ENCODE measurements at places on chromosomes 16 and 17.

- no peak overlapping the region for H3K4me3 ChIP-seq
- no peaks in the 10 kb centered on the region for H3K36me3 ChIP-seq
- H3K27me3 ChIP-seq: peaks cover 6% of the 10 kb centered on the region
- DNase-seq: peak; percentile 30
- no peaks in the 10 kb centered on the region for H3K4me1 ChIP-seq
These were observed 89.1 kb downstream of the TBC1D16 start for GRCh38 chr17:79946352-79947231.

- no peak overlapping the region for H3K27ac ChIP-seq
- H3K27me3 ChIP-seq: no peaks in the 10 kb centered on the region
- H3K4me3 ChIP-seq: no peak overlapping the region
- H3K36me3 ChIP-seq: peaks cover 7% of the 10 kb centered on the region
These were observed 7.1 kb downstream of the NUDT16L1 start for GRCh38 chr16:4700380-4700996.

DNA sequence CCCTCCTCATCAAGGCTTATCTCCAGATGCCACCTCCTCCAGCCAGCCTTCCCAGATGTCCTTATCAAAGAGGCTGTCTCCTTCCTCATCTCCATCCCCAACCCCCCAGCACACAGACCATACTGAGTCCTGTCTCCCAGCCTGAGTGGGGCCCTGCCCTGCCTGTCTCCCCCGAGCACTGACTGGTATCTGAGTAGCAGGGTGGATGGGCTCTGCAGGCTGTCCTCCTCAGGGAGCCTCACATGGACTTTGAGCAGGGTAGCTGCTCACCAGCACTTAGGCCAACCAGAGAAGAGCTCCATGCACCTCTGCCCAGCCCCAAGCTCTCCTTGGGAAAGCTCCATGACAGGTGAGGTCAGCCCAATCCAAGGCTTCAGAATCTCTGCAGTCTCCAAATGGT lies 20.0 kb upstream of the ITGA3 start:
- DNase-seq: no peak
- H3K36me3 ChIP-seq: no peaks in the 10 kb centered on the region
- H3K27me3 ChIP-seq: no peaks in the 10 kb centered on the region
- no peaks in the 10 kb centered on the region for H3K4me1 ChIP-seq
- H3K4me3 ChIP-seq: no peak overlapping the region

- H3K4me1 ChIP-seq: peaks cover 47% of the 10 kb centered on the region
- no peak for DNase-seq
- H3K4me3 ChIP-seq: peak overlapping the region; percentile 29
- peaks cover 7% of the 10 kb centered on the region for H3K36me3 ChIP-seq
- peak overlapping the region; percentile 36 for H3K27ac ChIP-seq
These were observed 5.6 kb downstream of the SF3B3 start for GRCh38 chr16:70529051-70529777.

DNA sequence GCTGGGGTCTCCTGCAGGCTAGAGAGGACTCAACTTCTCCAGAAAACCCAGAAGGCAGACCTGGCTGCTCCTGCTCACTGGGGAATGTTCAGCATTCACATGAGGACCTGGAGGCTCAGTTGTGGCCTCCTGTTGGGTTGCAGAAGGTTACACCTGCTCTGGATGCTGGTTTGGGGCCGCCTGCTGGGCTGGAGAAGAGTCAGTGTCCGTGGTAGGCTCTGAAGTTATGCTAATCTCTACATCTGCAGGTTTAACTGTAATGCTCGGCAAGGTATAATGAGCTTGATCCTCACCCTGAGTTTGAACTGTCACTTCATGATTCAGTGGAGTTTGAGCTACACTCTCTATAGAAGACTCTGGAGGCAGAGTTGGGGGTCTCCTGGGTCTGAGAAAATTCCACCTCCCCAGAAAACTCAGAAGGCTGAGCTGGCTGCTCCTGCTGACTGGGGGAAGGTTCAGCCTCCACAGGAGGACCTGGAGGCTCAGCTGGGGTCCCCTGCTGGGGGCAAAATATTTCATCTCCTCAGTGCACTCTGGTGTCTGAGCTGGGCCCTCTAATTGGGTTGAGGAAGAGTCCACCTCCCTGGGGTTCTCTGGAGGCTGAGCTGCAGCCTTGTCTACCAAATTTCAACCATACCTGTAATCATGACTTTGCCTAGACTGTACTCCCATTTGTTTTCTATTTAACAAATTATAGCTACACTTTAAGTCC lies 23.5 kb downstream of the RDM1 start:
- DNase-seq: no peak
- no peak overlapping the region for H3K27ac ChIP-seq
- H3K4me1 ChIP-seq: no peaks in the 10 kb centered on the region
- no peak overlapping the region for H3K4me3 ChIP-seq

GRCh38 chr16:11131706-11132105 lies 124.3 kb downstream of the SOCS1 start:
- H3K36me3 ChIP-seq: no peaks in the 10 kb centered on the region
- peaks cover 55% of the 10 kb centered on the region for H3K4me1 ChIP-seq
- no peak overlapping the region for H3K27ac ChIP-seq
- DNase-seq: no peak
- H3K4me3 ChIP-seq: no peak overlapping the region
- no peaks in the 10 kb centered on the region for H3K27me3 ChIP-seq

DNA sequence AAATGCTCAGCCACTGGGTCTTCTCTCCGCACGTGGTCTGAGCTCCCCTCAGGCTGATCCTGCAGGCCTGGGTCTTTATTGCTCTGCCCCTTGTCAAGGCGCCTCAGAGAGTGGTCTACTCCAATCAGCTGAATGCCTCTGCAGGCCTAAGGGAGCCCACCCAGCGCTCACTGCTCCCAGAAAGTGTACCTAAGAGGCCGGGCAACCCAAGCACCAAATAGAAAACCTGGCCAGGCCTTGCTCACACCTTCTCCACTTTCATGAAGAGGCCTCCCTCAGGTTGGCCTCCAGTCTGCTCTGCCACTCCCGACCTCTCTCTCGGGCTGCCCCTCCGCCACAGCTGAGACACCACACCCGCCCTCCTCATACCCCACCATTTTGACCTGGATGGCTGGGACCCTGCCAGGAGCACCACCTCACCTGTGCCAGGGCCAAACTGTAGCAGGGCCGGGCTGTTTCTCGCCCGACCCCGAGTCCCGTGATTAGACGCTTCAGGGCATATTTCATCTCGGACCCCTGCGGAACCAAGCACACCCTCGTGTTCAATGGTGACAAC lies 665 bp downstream of the MYBBP1A start:
- H3K4me3 ChIP-seq: peak overlapping the region; percentile 87
- peaks cover 14% of the 10 kb centered on the region for H3K4me1 ChIP-seq
- DNase-seq: peak; percentile 12
- peak overlapping the region; percentile 89 for H3K27ac ChIP-seq

DNA sequence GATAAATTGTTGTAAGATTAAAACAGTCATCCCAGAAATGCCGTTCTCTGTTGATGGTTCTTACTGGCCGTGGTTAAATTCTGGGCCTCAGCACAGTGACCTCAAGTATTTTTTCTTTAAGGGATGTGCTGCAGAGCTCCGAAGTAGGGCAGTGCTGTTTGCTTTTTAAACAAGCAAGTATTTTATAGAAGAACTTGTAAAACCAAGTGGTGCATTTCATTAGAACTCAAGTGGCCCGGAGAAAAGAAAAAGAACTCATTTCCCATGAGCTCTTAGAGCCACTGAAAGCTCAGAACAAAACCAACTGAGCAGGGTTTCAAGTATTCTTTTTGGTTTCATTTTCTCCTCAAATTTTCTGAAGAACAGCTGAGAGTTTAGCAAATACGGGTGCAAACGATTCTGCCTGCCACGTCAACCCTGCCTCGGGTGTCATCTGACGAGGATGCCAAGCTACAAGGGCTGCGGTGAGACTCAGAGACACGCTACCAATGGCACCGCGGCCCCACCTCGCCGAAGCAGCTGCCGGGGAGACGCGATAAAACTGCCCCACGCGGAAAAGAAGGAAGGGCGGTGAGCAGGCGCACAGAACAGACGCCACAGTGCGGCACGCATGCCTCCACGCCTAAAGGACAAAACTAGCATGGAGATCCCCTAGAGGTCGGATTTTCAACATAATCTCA lies 6.3 kb downstream of the LMF1 start:
- no peak for DNase-seq
- no peak overlapping the region for H3K27ac ChIP-seq
- H3K36me3 ChIP-seq: peaks cover 22% of the 10 kb centered on the region
- no peaks in the 10 kb centered on the region for H3K27me3 ChIP-seq

DNA sequence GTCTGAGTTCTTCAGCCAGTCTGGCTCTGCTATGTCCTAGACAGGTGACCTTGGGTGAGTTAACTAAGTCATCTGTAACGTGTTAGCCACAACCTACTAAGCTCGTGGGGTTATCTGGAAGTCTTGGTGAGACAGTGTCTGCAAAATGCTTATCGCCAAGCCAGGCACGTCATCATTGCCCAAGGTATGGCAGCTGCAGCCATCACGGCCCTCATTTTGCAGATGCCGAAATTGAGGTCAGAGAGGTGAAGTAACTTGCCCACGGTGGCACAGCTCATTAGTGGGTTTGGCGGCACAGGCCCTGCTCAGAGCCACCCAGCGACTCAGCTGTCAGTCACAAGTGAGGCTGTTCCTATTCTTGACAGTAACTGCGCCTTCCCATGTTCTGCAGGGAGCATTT lies 79.8 kb downstream of the CMIP start:
- no peaks in the 10 kb centered on the region for H3K4me1 ChIP-seq
- H3K27me3 ChIP-seq: no peaks in the 10 kb centered on the region
- no peak overlapping the region for H3K4me3 ChIP-seq
- DNase-seq: no peak
- H3K27ac ChIP-seq: no peak overlapping the region

GRCh38 chr17:3988297-3989040 lies 24.2 kb upstream of the ATP2A3 start:
- H3K4me3 ChIP-seq: no peak overlapping the region
- H3K27ac ChIP-seq: no peak overlapping the region
- no peaks in the 10 kb centered on the region for H3K4me1 ChIP-seq
- H3K36me3 ChIP-seq: no peaks in the 10 kb centered on the region
- peaks cover 12% of the 10 kb centered on the region for H3K27me3 ChIP-seq

- no peak for DNase-seq
- H3K27ac ChIP-seq: no peak overlapping the region
- no peaks in the 10 kb centered on the region for H3K4me1 ChIP-seq
- H3K36me3 ChIP-seq: no peaks in the 10 kb centered on the region
- no peaks in the 10 kb centered on the region for H3K27me3 ChIP-seq
- no peak overlapping the region for H3K4me3 ChIP-seq
These were observed 150.6 kb downstream of the MAF start for GRCh38 chr16:79449900-79450299.

DNA sequence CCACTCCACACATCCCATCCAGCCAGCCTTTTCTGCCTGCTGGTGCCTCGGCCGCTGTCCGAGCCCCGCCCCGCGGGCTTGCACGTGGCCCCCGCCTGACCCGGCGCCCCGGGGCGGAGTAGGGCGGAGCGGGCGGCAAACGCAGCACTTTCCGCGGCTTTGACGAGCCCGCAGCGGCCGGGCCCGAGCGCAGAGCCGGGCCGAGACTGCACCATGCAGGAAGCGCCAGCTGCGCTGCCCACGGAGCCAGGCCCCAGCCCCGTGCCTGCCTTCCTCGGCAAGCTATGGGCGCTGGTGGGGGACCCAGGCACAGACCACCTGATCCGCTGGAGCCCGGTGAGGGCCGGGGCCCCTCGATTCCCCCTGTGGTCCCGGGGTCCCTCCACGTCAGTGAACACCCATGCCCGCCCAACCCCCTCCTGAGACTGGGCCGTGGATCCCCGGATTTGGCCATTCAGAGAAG lies at the start of gene HSF4:
HSF4 (plus strand) TSS at position 147 of the 463 bp plus-strand sequence; CDS start at position 214, 67 bp downstream.
- no peaks in the 10 kb centered on the region for H3K27me3 ChIP-seq
- H3K4me3 ChIP-seq: peak within 1 kb of the TSS; percentile 76
- peaks cover 43% of the 10 kb centered on the region for H3K4me1 ChIP-seq
- peaks cover 20% of the 10 kb centered on the region for H3K36me3 ChIP-seq

DNA sequence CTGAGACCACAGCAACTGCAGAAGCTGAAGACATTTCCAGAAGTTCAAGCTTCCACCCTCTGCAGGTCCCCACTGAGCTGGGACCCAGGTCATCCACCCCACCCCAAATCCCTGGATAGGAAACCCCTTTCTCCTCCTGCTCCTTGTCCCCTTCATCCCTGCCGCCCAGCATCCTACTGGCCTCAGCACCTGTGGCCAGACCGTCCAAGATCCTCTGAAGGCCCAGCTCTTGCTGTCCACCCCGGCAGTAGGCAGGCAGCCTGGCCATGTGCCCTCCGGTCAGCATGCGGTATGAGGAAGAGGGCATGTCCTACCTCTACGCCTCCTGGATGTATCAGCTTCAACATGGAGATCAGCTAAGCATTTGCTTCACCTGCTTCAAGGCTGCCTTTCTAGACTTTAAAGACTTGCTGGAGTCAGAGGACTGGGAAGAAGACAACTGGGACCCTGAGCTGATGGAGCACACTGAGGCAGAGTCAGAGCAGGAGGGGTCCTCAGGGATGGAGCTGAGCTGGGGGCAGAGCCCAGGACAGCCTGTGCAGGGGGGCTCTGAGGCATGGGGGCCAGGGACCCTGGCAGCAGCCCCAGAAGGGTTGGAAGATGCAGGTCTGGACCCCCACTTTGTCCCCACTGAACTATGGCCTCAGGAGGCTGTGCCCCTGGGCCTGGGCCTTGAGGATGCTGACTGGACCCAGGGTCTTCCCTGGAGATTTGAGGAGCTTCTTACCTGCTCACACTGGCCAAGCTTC lies 3.0 kb downstream of the TEX19 start:
- H3K27me3 ChIP-seq: peaks cover 9% of the 10 kb centered on the region
- no peak for DNase-seq
- no peak overlapping the region for H3K4me3 ChIP-seq
- H3K4me1 ChIP-seq: no peaks in the 10 kb centered on the region
- H3K27ac ChIP-seq: no peak overlapping the region

DNA sequence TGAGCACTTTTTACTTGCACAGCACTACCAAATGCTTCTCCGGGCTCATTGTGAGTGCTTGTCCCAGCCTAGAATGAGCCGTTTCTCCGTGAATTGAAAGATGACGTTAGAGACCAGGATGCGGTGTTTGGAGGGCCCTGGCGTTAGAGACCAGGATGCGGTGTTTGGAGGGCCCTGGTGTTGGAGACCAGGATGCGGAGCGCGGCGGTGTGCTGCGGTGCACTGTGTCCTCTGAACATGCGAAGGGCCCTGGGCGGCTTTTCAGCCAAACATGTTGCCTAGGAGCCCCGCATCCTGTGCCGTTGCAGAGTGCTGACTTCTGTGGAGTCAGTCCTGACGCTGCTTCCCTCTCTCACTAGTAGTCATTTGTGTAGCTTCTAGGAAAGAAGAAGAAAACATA lies 42.7 kb downstream of the BANP start:
- H3K4me1 ChIP-seq: no peaks in the 10 kb centered on the region
- H3K27ac ChIP-seq: no peak overlapping the region
- H3K27me3 ChIP-seq: no peaks in the 10 kb centered on the region
- DNase-seq: no peak

DNA sequence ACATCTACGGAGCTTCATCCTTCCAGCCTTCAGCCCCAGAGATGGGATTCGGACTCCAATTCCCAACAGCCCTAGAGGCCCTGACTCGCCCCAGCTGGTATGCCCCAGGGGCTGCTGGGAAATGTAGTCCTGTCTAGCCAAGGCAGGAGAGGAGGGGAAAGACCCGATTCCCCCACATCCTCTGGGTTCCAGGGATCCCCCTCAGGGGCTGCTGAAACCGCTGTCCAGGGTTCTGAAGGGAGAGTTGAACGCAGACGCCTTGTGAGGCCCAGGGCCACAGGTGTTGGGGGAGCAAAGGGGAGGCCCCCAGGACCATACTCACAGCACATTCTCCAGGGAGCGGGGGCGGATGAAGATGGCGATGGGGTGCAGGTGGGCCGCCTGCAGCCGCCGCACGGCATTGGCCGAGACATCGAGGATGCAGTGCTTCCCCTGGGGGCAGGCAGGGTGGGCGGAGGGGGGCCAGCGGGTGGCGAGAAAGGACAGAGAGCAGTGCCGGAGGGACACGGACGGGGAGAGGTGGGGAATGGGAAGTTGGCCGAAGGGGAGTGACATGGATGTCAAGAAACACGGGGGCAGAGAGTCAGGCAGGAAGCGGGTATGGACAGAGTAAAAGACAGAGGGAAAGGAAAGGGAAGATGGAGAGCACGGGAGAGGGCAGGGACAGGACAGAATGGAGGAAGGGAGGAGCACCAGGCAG lies 12.6 kb upstream of the ASGR1 start:
- H3K27ac ChIP-seq: no peak overlapping the region
- no peak overlapping the region for H3K4me3 ChIP-seq
- H3K36me3 ChIP-seq: no peaks in the 10 kb centered on the region

Measured in psoas muscle (tissue), 8 donors.